Pancreas (tissue), 10 donors: ENCODE measurements at places on chromosomes 3 and 15. TPM values are rescaled to one million over a fixed set of nuclear protein-coding genes. Genes with fewer than 3 reads are reported as not detected.

GRCh38 chr3:115804200-115804599, 180.9 kb downstream of the GAP43 start:
- no peak overlapping the region for H3K4me3 ChIP-seq
- DNase-seq: no peak
- H3K4me1 ChIP-seq: no peaks in the 10 kb centered on the region
- no peaks in the 10 kb centered on the region for H3K27me3 ChIP-seq
- H3K36me3 ChIP-seq: no peaks in the 10 kb centered on the region

- H3K27ac ChIP-seq: no peak overlapping the region
- H3K36me3 ChIP-seq: no peaks in the 10 kb centered on the region
- no peak for DNase-seq
- no peaks in the 10 kb centered on the region for H3K4me1 ChIP-seq
- H3K4me3 ChIP-seq: no peak overlapping the region
Observed at GRCh38 chr3:67534594-67534993, 119.8 kb downstream of the SUCLG2 start.

- no peaks in the 10 kb centered on the region for H3K27me3 ChIP-seq
- H3K4me3 ChIP-seq: no peak overlapping the region
Observed at GRCh38 chr3:184739594-184740505, 28.0 kb upstream of the MAGEF1 start.

DNA sequence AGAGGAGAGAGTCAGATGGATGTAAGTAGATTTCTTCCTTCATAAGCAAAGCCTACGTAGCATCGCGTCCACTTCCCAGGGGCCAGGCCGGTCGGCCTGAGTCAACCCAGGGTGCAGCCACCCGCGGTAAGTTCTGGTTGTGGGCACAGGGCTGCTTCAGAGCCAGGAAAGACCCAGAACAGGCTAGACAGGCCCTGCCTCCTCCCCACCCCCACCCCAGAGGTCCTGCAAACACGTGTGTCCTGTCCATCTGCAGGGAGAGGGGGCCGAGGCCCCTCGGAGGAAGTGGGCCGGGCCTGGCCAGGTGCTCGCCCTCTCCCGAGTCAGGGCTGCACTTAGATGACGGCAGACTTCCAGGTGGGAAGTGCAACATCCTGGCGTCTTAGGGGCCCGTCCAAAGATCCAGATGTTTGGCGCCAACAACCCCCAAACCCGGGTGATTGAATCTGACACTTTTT, 100.8 kb upstream of the ALDH1A3 start:
- H3K4me1 ChIP-seq: no peaks in the 10 kb centered on the region
- no peak overlapping the region for H3K4me3 ChIP-seq
- no peaks in the 10 kb centered on the region for H3K27me3 ChIP-seq
- no peak overlapping the region for H3K27ac ChIP-seq
- no peaks in the 10 kb centered on the region for H3K36me3 ChIP-seq

The LRRC34 gene
- total RNA-seq: 0.73 TPM

GRCh38 chr3:121794264-121794983, 40.4 kb downstream of the IQCB1 start:
- no peak overlapping the region for H3K27ac ChIP-seq
- no peak for DNase-seq
- peaks cover 4% of the 10 kb centered on the region for H3K36me3 ChIP-seq

GRCh38 chr3:1830851-1831250, 267.8 kb upstream of the CNTN4 start:
- H3K4me3 ChIP-seq: no peak overlapping the region
- H3K36me3 ChIP-seq: no peaks in the 10 kb centered on the region
- H3K27me3 ChIP-seq: no peaks in the 10 kb centered on the region
- no peak for DNase-seq
- H3K4me1 ChIP-seq: no peaks in the 10 kb centered on the region

GRCh38 chr15:72487070-72487797, 13.1 kb downstream of the ARIH1 start:
- no peak for DNase-seq
- no peak overlapping the region for H3K27ac ChIP-seq
- H3K4me1 ChIP-seq: peaks cover 32% of the 10 kb centered on the region
- no peak overlapping the region for H3K4me3 ChIP-seq
- H3K36me3 ChIP-seq: no peaks in the 10 kb centered on the region

GRCh38 chr3:6228958-6229683, 631.8 kb upstream of the GRM7 start:
- no peak for DNase-seq
- H3K4me3 ChIP-seq: no peak overlapping the region
- no peaks in the 10 kb centered on the region for H3K4me1 ChIP-seq
- no peaks in the 10 kb centered on the region for H3K36me3 ChIP-seq

- H3K27ac ChIP-seq: no peak overlapping the region
- H3K4me1 ChIP-seq: peaks cover 12% of the 10 kb centered on the region
- no peak for DNase-seq
- H3K4me3 ChIP-seq: no peak overlapping the region
- peaks cover 11% of the 10 kb centered on the region for H3K36me3 ChIP-seq
Observed at GRCh38 chr15:57646087-57646486, 54.4 kb downstream of the MYZAP start.

GRCh38 chr3:112460519-112461195, 38.6 kb downstream of the BTLA start:
- DNase-seq: no peak
- H3K27me3 ChIP-seq: no peaks in the 10 kb centered on the region
- no peak overlapping the region for H3K27ac ChIP-seq
- H3K4me1 ChIP-seq: no peaks in the 10 kb centered on the region
- no peak overlapping the region for H3K4me3 ChIP-seq

DNA sequence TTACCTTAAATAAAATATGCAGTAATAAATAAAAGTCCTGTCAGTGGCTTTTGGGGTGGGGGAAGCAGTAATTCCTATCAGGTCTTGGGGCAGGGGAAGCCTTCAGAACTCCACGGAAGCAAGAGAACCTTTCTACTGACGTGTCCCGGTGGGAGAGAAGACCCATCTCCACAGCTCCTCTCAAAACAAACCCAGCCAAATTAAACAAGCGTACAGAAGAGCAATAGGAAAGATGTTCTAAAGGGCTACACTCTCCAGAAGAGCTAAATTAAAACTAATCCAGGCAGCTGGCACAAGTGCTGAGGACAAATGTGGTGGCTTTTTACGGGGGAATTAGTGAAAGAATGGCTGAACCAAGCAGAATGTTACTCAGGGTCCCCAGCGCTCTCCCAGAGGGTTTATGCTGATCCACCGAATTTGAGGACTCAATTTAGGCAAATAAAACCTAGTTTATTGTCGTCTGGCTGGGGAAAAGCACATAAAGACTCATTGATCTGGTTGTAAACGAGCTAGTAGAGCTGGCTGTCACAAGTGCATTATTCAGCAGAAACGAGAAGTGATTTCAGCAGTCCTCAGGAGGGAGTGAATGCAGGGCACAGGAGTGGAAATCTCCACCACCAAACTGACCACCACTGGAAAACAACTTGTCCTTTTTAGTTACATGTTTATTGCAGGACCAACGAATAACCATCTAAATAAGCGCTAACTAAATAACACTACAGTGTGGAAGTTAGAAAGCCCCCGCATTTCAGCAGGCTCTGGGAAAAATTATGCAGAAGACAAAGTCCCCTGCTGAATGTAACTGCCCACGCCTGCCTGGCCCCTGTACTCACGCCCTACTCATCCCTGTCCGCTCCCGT, 13.5 kb downstream of the BFSP2 start:
- no peaks in the 10 kb centered on the region for H3K27me3 ChIP-seq
- H3K36me3 ChIP-seq: no peaks in the 10 kb centered on the region
- no peak overlapping the region for H3K4me3 ChIP-seq
- peaks cover 3% of the 10 kb centered on the region for H3K4me1 ChIP-seq
- no peak for DNase-seq

The PPP1R2 gene
- 17.4 TPM for total RNA-seq

- no peak for DNase-seq
- peaks cover 53% of the 10 kb centered on the region for H3K36me3 ChIP-seq
- no peaks in the 10 kb centered on the region for H3K4me1 ChIP-seq
- no peak overlapping the region for H3K27ac ChIP-seq
- H3K27me3 ChIP-seq: no peaks in the 10 kb centered on the region
Observed at GRCh38 chr3:53224026-53224425, 31.8 kb downstream of the TKT start.

The IL20RB gene
- 0.31 TPM for total RNA-seq

The CHST13 gene
- 0.22 TPM for total RNA-seq

- H3K27me3 ChIP-seq: no peaks in the 10 kb centered on the region
- H3K4me3 ChIP-seq: no peak overlapping the region
- no peak overlapping the region for H3K27ac ChIP-seq
- no peaks in the 10 kb centered on the region for H3K4me1 ChIP-seq
- H3K36me3 ChIP-seq: no peaks in the 10 kb centered on the region
Observed at GRCh38 chr3:4343258-4343657, 40.1 kb downstream of the SETMAR start.

The ABHD2 gene
- total RNA-seq: 114 TPM

DNA sequence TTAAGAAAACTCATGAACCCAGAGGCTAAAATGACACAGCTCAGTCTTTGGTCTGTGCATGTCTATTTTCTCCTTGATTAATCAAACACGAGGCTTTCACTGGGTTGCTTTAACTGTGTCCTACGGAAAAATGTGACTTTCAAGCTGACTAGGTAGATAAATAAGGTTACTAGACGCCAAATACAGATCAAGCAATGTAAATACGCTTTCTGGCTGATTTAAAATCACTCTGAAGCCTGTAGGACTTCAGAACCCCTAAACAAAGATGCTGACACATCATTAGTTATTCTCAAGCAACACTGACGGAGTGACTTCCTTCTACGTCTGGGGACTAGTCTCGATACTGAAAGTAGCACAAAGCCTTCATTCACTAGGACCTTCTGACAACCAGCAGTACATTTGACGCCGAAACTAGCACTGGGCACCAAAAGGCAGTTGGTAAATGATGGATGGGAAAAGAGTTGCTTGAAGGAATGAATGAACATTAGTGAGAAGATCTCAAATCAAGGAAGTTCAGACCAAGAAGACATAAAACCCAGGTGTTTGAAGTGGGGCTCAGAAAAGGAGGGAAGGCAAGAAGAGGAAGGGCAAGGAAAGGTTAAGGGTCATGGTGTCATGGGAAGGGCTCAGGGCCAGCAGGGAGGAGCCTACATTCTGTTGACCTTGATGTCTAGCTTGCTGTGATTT, 67.1 kb upstream of the CDV3 start:
- no peaks in the 10 kb centered on the region for H3K36me3 ChIP-seq
- H3K4me3 ChIP-seq: peak overlapping the region; percentile 13
- H3K27me3 ChIP-seq: no peaks in the 10 kb centered on the region
- no peak for DNase-seq

GRCh38 chr15:61128343-61128742, 100.8 kb downstream of the RORA start:
- H3K4me3 ChIP-seq: no peak overlapping the region
- H3K4me1 ChIP-seq: peaks cover 4% of the 10 kb centered on the region
- DNase-seq: no peak
- H3K36me3 ChIP-seq: no peaks in the 10 kb centered on the region
- no peak overlapping the region for H3K27ac ChIP-seq

DNA sequence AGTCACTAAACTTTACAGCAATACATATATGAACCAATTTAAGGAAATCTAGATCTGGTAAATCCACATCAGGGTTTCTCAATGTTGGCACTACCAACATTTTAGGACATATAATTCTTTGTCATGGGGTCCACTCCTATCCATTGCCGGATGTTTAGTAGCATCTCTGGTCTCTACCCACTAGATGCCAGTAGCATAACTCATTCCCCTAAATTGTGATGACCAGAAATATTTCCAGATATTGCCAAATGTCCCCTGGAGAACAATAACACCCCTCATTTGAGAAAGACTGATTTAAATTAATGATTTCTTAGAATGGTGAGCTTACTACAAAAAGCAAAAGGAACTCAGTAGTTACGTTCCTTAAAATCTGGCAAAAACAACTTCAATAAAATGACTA, 23.1 kb upstream of the ANKRD28 start:
- H3K4me1 ChIP-seq: peaks cover 13% of the 10 kb centered on the region
- no peaks in the 10 kb centered on the region for H3K27me3 ChIP-seq
- no peak overlapping the region for H3K4me3 ChIP-seq

GRCh38 chr3:124731760-124732159, 1.5 kb downstream of the UMPS start:
- no peaks in the 10 kb centered on the region for H3K27me3 ChIP-seq
- no peak overlapping the region for H3K27ac ChIP-seq
- peaks cover 8% of the 10 kb centered on the region for H3K4me1 ChIP-seq
- no peaks in the 10 kb centered on the region for H3K36me3 ChIP-seq
- no peak overlapping the region for H3K4me3 ChIP-seq

- H3K4me3 ChIP-seq: no peak overlapping the region
- H3K4me1 ChIP-seq: no peaks in the 10 kb centered on the region
- no peaks in the 10 kb centered on the region for H3K36me3 ChIP-seq
- DNase-seq: no peak
Observed at GRCh38 chr15:87118846-87119245, 1039.2 kb downstream of the AGBL1 start.

- H3K4me3 ChIP-seq: no peak overlapping the region
- DNase-seq: no peak
- no peaks in the 10 kb centered on the region for H3K36me3 ChIP-seq
- H3K27me3 ChIP-seq: no peaks in the 10 kb centered on the region
- no peak overlapping the region for H3K27ac ChIP-seq
- no peaks in the 10 kb centered on the region for H3K4me1 ChIP-seq
Observed at GRCh38 chr3:190130696-190131095, 10.0 kb upstream of the P3H2 start.

GRCh38 chr3:134796281-134797056, 1.4 kb downstream of the EPHB1 start:
- H3K4me3 ChIP-seq: no peak overlapping the region
- H3K27me3 ChIP-seq: peaks cover 4% of the 10 kb centered on the region
- no peaks in the 10 kb centered on the region for H3K36me3 ChIP-seq
- peaks cover 4% of the 10 kb centered on the region for H3K4me1 ChIP-seq
- H3K27ac ChIP-seq: no peak overlapping the region
- no peak for DNase-seq

The PPP2R3A gene
- 4.6 TPM for total RNA-seq

GRCh38 chr3:37606472-37606871, 255.2 kb upstream of the CTDSPL start:
- no peak for DNase-seq
- no peaks in the 10 kb centered on the region for H3K27me3 ChIP-seq
- no peaks in the 10 kb centered on the region for H3K4me1 ChIP-seq
- H3K27ac ChIP-seq: no peak overlapping the region
- H3K4me3 ChIP-seq: no peak overlapping the region
- H3K36me3 ChIP-seq: no peaks in the 10 kb centered on the region

GRCh38 chr15:76147906-76148570, 88.3 kb downstream of the TMEM266 start:
- peak; percentile 74 for DNase-seq
- H3K27me3 ChIP-seq: no peaks in the 10 kb centered on the region

The CHRM5 gene
- total RNA-seq: not detected
